ENCODE measurements at places on chromosomes 4 and X.

DNA sequence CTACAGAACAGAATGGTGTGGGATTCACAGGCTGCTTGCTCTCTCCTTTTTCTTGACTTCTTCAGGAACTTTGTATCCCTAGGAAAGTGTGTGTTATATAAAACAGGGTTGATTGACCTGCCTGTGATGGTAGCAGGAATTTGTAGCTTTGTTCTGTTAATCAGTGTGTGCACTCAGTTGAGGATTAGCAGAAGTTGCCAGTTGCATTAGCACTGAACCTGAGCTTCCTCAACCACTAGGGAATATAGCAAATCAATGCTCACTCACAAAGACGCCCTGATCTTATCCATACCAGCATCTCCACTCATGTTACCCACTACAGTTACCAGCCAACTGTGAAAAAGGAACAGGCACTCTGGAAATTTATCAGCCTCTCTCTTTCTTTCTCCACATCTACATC, 319.1 kb upstream of the EMCN start:
- no peak for DNase-seq

GRCh38 chr4:62952366-62952765, 1456.9 kb downstream of the TECRL start:
- DNase-seq: no peak

GRCh38 chr4:176949029-176949428, 156.3 kb upstream of the VEGFC start:
- DNase-seq: no peak

DNA sequence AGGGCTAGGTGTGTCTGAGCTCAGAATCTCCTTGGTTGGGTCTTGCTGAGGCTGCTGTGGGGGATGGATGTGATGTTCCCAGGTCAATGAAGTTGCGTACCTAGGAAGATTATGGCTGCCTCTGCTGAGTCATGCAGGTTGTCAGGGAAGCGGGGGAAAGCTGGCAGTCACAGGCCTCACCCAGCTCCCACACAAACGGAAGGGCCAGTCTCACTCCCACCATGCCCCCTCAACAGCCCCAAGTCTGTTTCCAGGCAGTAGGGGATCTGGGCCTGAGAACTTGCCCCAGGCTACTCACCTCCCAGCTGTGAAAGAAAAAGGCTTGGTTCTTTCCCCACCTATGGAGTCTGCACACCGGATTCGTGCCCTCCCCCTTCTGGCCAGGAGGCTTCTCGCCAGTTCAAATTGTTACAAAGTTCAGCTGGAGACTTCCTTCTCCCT, 72.9 kb downstream of the WDR44 start:
- DNase-seq: no peak

DNA sequence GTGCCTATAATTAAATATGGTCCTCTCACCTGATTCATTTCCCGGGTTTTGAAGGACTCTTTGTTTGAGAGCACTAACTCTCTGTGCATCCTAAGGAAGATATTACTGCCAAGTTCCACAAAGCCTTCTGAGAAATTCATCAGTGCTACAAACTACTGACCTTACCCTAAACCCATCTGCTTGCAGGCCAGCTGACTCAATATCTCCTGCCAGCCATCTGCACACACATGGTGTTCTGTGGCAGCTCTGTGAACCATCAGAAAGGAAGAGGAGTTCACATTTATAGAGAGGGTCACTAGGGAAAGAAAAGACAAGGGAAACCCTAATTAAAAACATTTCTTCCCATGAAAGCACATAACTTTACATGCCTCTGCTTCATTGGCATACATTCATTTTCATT, 156.7 kb downstream of the ATP10D start:
- DNase-seq: no peak

GRCh38 chr4:6092131-6092530, 73.9 kb upstream of the C4orf50 start:
- DNase-seq: no peak

DNA sequence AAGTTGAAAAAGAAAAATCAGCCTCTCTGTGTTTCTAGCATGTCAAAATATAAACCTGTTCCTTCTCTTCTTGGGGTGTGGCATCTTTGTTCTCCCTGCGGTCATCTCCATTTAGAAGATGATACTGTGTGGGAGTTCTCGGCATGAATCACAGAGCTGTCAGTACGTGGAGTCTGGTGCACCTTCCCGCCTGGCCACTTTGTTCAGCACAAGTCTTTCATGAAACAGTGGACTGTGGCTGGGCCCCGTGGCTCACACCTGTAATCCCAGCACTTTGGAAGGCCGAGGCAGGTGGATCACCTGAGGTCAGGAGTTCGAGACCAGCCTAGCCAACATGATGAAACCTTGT, 166.5 kb downstream of the MAML3 start:
- no peak for DNase-seq

GRCh38 chr4:78876568-78877320, 62.5 kb downstream of the PAQR3 start:
- DNase-seq: no peak

GRCh38 chr4:1788254-1788973, 4.7 kb upstream of the FGFR3 start:
- no peak for DNase-seq

DNA sequence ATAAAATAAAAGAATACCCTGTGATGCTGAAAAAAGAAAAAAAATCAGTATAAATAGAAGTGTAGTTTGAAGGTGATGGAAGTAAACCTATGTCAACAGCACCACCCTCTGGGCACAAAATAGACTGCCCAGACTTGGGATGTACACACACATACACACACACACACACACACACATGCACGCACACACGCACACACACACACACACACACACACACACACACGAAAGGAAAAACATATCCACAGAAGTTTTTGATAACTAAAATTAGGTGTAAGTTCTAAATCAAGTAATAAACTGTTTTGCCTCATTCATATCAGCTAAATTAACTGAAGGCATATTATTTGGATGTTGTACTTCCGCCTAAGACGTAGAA, 40.5 kb downstream of the ANXA5 start:
- no peak for DNase-seq

GRCh38 chrX:123807835-123808416, 51.9 kb upstream of the XIAP start:
- no peak for DNase-seq

GRCh38 chrX:40201329-40201885, 103.6 kb upstream of the BCOR start:
- DNase-seq: no peak

DNA sequence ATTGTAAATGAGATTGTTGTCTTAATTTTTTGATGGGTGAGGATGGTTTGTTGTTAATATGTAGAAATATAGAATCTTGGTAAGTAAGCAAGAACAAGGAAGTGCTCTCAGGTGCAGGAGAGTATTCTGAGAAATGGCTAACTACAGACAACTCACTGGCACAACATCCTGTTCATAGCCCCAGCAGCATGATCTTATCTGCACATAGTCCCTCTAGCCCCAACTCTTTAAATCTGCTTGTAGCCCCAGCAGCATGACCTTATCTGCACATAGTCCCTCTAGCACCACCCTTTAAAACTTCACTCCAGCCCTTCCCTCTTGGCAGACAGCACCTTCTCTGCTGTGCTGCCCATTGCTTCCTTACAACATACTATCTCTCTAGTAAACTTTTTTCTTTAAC, 1957.1 kb upstream of the ADGRL3 start:
- DNase-seq: no peak

DNA sequence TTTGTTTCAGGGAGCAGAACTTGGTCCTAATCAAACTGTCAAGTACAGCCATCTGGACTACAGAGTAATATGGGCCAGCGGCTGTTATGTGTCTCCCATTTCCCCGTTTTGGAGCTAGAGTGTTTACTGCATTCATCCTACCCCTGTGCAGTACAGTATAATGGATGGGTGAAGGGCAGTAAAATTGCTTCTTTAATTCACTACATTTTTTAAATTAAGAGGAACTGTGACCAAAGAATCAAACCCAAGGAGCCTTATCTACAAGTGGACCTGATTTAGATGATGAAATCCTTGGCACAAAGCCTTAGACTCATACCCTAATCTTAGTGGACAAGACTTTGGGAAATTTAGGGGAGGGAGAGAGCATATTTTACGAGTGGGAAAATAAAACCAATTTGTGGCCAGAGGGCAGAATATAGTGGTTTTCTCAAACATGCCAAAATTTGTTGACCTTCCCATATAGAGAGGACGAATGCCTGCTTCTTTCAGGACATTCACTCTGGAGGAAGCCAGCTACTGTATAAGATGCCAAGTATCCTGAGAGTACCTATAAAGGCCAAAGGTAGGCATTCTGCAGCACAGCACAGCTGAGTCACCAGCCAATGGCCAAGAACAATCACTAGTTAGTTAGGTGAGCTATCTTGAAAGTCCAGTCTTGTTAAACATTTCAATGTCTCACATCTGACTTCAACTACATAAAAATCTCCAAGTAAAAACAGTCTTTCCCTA, 253.8 kb upstream of the KCNIP4 start:
- DNase-seq: no peak

DNA sequence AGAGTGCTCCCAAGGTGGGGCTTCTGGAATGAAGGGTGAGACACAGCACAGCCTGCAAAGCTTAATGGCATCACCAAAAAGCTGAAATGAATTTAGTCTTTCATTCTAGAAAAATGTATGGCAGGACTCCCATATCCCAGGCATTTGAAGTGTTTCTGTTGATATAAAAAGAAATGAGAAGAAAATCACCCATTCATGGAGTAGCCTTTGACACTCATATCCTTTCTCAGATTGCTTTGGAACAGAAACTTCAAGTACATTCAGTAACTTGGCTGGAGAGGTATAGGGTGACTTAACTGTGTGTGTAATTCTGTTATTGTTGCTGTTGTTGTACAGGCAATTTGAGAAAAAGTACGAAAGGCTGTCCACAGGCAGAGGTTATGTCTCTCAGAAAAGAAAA, 35.3 kb downstream of the C4orf54 start:
- no peak for DNase-seq

DNA sequence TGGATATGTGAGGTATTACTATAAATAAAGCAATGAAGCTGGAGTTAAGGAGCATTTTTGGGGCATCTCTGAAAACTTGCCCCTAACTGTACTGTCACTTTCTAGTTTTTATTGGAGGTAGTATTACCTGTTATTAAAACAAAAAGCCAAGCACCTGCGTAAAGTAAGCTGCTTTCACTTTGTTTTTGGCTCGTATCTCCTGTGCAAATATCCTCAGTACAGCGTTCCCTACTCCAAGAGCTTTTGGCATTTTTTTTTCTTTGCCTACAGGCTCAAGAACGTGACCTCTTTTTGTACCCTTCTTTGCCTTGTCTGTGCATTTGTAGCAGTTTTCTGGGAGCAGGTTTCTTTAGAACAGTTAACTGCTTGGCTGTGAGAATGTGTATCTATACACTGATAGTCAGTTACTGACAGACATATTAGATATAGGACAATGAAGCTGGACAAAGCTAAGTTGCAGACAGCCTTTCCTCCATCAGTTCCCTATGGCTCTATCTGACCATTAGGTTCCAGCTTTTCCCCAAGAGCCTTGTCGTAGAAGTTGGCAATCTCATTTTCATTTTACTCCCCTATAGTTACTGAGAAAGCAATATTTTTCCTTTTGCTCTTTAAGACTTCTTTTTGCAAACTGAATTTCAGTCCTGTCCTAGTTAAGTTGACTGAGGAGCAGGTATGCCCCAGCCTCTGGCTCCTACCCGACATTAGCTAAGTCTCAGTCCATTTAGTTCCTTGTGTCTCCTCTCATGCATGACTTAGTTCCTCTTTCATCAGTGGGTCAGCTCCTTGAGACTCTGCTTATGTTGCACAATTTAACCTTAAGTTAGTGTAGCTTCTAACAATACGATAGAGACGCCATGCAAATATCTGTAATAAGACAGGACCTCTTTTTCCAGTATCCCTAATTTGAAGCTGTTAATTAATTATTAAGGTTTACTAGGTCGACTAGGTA, 71.5 kb upstream of the HPRT1 start:
- no peak for DNase-seq

DNA sequence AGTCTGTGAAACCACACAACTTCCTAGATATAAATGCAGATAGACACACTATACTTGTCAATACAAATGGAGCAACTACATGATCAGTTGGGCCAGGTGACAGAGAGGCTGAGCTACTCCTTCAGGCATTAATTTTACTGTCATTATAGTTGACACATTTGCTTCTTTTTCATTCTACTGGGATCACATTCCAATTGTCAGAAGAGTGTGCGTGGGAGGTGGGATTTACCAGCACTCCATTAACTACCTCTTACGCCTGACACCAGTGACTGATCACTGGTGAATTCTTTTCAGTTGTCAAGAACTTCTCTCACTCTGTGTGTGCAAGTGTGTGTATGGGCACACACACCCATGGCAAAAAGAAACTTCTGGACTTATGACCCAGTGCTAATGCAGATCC, 94.2 kb upstream of the DIAPH2 start:
- no peak for DNase-seq

GRCh38 chr4:100754751-100755150, 236.9 kb upstream of the EMCN start:
- DNase-seq: no peak

GRCh38 chr4:17968721-17969120, 52.8 kb downstream of the LCORL start:
- no peak for DNase-seq

GRCh38 chr4:8664976-8665375, 72.4 kb downstream of the CPZ start:
- DNase-seq: no peak

- DNase-seq: peak; percentile 1
Observed at GRCh38 chrX:38347136-38347535, 5.3 kb upstream of the OTC start.

DNA sequence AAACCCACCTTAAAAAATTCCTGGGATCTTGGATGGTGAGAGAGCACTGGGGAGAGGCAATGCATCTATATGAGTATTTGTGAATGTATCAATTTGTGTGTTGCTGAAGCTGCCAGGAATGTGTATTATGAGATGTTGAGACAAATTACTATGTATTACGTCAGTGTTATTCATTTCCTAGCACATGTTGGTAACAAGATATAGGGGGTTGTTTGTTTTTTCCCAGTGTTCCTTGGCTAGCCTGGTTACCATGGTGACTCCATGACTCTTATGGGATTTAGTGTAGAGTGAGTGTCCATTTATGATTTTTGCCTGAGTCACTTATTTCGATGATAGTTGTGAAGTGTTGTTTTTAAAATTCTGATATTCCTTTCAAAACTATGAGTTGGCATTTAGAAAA, 65.6 kb downstream of the RAB40A start:
- no peak for DNase-seq

GRCh38 chr4:13627178-13627605, 333 bp downstream of the BOD1L1 start:
- peak; percentile 8 for DNase-seq

DNA sequence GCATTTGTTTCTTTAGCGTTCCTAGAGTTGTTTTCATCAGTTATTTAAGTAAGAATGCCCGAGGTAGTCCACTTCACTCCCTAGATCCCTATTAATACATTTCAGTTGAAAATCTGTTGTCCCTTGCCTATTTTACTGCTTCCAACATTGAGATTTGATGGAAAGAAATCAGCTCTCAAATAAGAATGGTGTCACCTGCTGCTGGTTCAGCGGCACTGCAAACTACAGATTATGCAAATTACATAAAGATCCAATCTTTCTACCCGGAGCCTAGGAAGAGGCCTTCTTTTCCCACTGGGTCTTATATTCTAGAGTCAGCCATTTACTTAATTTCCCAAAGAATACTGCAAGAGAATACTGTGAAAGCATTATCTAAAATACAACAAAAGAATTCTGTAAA, 597.6 kb upstream of the MAGEB2 start:
- DNase-seq: no peak

GRCh38 chrX:115341421-115341820, 51.9 kb downstream of the LUZP4 start:
- DNase-seq: no peak

All from NK-92 treated with Interleukin-12 subunit alpha and Interleukin-12 subunit beta, amount 100 ng/mL, for 24 hours (cell line).